AG04449 (cell line): ENCODE measurements at places on chromosomes 11 and 22.
A peak's percentile ranks its signal among the peaks of the same experiment; 100 is the strongest.

- peak; percentile 89 for DNase-seq
Measured at GRCh38 chr11:89381094-89381493, 110.1 kb downstream of the NOX4 start.

- peak; percentile 89 for DNase-seq
Measured at GRCh38 chr11:27309046-27309445, 54.0 kb downstream of the CCDC34 start.

- no peak for DNase-seq
Measured at GRCh38 chr11:82867495-82868082, 32.6 kb downstream of the PRCP start.

GRCh38 chr11:118438314-118438931 lies 2.1 kb downstream of the KMT2A start:
- DNase-seq: peak; percentile 42

GRCh38 chr11:129013737-129014475 lies 71.2 kb upstream of the TP53AIP1 start:
- DNase-seq: no peak

- DNase-seq: no peak
Measured at GRCh38 chr11:61417670-61418069, 12.1 kb downstream of the CPSF7 start.

GRCh38 chr11:111908639-111909305 lies 2.8 kb downstream of the CRYAB start:
- no peak for DNase-seq

DNA sequence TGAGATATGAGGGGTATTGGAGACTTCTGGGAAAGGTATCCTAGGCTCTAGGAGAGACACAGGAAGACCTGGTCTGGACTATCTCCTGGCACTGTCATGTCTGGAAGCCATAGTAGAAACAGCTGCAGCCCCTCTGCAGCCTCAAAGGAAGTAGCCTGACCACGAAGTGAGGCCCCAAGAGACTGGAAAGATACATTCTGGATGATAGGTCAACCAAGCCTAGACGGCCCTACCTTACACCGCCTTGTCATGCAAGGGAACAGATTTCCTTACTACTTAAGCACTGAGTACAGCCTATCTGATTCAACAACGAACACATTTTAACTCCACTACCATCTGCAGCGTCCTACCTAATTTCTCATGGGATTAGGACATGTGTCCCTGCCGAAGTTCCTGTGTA lies 31.1 kb downstream of the UQCR10 start:
- DNase-seq: no peak

GRCh38 chr22:48264586-48264985 lies 1502.1 kb downstream of the TBC1D22A start:
- no peak for DNase-seq

- DNase-seq: no peak
Measured at GRCh38 chr11:127451861-127452260, 451.3 kb upstream of the KIRREL3 start.

DNA sequence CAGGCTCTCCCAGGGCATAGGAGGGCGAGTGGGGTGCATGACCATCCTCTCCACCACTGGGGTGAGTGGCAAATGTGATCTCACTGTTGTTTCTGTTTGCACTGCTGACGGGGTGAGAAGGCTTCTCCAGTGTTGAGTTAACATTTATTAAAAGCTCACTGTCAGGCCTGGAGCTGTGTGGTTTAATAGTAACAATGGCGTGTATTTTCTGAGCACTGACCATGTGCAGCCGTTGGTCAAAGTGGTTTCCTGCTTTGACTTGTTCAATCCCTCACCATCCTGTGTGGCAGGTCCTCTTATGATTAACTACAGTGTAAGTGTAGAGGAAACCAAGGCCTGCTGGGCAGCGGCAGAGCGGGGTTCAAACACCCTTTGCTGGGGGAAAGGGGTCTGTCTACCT lies 4.4 kb downstream of the A4GALT start:
- DNase-seq: no peak

GRCh38 chr11:70506986-70507385 lies 108.7 kb downstream of the CTTN start:
- DNase-seq: no peak

DNA sequence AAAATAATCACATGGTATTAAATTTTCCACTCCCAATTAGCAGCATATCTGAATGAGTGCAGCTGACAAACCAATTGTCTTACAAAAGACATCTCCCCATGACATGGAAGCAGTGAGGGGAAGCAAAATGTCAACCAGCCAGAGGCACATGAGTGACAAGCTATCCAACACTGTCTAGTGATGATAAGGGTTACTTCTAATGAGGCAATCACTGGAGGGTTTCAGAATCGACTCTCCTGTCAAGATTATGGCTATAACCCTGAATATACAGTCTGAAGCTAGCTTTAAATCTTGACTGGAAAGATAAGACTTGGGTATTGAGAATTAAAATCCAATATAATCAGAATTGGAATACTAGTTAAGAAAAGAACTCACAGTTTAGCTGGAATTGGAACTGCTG lies 50.3 kb downstream of the AMBRA1 start:
- DNase-seq: no peak

DNA sequence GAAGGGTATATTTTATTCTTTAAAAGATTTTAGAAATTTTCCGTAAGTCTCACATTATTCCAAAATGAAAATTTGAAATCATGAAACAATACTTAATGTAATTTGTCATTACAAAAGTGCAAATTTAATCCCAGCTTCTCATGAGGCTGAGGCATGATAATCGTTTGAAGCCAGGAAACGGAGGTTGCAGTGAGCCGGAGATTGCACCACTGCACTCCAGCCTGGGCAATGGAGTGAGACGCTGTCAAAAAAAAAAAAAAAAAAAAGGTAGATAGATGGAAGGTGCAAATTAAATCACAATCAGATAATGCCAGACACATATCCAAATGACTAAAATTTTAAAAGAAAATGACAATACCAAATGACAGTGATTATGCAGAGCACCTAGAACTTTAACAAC lies 644.2 kb downstream of the FAM181B start:
- DNase-seq: no peak

GRCh38 chr11:43830928-43831440 lies 49.6 kb upstream of the ALKBH3 start:
- DNase-seq: peak; percentile 99

DNA sequence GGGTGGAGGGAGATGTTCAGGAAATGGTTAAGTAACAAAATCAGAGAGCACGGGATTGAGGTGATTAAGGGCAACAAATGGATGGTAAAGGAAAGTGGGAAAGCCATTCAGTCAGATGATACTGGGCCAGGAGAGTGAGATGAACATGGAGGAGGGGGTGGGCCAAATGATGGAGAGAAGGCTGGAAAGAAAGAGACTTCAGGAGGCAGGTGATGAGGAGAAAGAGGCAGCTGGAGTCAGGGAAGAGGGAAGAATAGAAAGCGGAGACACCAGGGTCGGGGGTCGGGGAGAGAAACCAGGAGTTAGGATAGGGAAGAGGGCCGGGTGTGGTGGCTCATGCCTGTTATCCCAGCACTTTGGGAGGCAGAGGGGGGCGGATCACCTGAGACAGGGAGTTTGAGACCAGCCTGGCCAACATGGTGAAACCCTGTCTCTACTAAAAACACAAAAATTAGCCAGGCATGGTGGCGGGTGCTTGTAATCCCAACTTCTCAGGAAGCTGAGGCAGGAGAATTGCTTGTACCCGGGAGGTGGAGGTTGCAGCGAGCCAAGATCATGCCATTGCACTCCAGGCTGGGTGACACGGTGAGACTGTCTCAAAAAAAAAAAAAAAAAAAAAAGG lies 4.7 kb upstream of the KDM2A start:
- no peak for DNase-seq

GRCh38 chr11:92380882-92381281 lies 156.3 kb downstream of the FAT3 start:
- peak; percentile 42 for DNase-seq

DNA sequence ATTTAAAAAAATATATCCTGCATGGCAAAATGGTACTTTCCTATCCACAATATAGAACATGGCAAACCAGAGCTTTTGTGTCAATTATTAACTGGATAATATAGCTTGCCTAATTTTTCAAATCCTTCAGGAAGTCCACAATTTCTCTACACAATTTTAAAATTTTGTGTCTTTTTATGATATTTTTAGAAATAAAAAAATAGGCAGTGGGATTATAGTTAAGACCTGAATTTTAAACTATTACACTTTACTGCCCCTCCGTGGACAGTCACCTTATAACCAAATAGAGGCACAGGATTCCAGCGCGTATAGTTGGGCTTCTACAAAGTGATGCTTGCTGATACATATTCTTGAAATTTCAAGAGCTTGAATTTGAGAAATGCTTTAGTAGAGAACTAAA lies 2.1 kb upstream of the DMC1 start:
- no peak for DNase-seq

- DNase-seq: no peak
Measured at GRCh38 chr11:44622190-44622650, 56.8 kb downstream of the CD82 start.

- DNase-seq: no peak
Measured at GRCh38 chr11:65471447-65471891, 27.4 kb upstream of the MALAT1 start.

DNA sequence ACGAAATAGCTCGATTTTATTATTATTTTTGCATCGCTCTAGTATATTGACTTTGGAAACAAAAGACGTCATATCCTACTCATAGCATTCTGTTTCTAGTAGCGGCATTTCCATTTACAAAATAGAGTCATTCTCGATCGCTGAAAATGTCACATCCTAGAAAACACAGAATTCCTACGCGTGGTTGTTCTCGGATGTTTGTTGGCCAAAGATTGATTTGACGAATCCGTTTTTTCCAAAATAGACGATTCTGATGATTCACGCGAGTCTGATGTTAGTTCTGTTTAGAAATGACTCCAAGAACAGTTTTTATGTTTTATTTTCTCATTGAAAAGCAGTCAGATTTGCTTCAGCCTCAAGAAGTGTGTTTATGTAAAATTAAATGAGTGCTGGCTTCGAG lies 47.6 kb downstream of the SMIM38 start:
- no peak for DNase-seq

- no peak for DNase-seq
Measured at GRCh38 chr11:126918556-126918955, 82.0 kb downstream of the KIRREL3 start.

GRCh38 chr11:107331728-107332127 lies 125.9 kb downstream of the CWF19L2 start:
- no peak for DNase-seq

DNA sequence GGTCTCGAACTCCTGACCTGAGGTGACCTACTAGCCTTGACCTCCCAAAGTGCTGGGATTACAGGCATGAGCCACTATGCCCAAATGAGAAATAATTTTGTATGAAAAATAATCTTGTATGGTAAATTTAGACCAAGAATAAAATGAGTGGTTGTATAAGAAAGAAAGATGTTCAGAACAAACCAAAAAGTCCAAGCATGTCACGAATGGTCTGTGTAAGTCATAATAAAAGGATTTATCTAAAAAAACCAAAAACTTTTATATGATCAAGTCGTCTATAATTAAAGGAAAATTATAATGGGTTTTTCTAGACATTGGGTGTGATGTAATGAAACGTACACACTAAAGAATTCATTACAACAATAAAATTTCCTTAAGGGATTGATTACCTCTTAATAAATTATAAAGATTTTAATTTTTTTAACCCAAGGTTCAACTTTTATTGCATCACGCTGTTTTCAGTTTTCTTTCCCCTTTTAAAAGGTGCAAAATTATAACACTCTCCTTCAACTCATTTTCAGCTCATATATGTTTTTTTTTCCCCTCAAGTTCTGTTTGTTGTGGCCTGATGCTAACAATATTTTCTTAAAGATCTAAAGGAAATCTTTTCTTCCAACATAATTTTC lies 8.9 kb upstream of the AQP11 start:
- DNase-seq: no peak
